ENCODE measurements at places on chromosomes 16 and 17.

DNA sequence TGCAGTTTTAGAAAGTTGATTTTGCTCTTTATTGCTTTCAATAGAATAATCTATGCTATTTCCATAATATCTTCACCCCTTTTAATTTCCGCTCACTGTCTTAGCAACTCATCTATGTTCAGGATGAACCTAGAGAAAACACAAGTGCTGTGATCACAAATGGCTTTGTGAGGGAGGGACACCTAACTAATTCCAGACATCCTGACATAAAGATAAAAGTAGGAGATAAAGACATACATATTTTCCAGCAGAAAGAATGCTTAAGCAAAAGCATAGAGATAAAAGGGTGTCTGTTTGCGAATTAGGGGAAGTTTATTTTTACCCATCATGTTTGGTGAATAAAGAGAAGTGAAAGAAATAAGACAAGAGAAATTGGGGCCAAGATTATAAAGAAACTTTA is 254.2 kb downstream of the KCNJ2 start:
- no peak for DNase-seq

- no peak for DNase-seq
Measured at GRCh38 chr16:17508303-17508702, 37.5 kb upstream of the XYLT1 start.

- no peak for DNase-seq
Measured at GRCh38 chr16:88512728-88513696, 57.2 kb upstream of the ZC3H18 start.

- DNase-seq = no peak
Measured at GRCh38 chr16:68408428-68408827, 39.9 kb downstream of the SMPD3 start.

- no peak for DNase-seq
Measured at GRCh38 chr17:72733619-72734282, 358.7 kb downstream of the SLC39A11 start.

- no peak for DNase-seq
Measured at GRCh38 chr17:81866440-81867169, 4.5 kb downstream of the ARHGDIA start.

DNA sequence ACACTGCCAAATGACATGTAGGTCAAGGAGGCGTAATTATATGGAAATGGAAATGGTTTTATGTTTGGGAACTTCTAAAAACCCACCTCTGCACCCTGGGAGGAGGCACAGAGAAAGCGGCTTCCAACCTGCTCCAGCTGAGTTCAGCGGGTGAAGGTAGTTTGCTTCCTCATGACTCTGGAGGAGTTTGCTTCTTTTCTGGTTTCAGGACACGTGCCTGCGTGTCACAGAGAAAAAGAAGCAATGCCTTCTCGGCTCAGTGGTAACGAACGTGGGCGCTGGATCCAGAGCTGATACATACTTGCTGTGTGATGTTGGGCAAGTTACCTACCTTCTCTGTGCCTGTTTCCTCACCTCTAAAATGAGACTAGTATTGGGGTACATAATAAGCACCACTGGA is 22.1 kb downstream of the GPR139 start:
- no peak for DNase-seq

DNA sequence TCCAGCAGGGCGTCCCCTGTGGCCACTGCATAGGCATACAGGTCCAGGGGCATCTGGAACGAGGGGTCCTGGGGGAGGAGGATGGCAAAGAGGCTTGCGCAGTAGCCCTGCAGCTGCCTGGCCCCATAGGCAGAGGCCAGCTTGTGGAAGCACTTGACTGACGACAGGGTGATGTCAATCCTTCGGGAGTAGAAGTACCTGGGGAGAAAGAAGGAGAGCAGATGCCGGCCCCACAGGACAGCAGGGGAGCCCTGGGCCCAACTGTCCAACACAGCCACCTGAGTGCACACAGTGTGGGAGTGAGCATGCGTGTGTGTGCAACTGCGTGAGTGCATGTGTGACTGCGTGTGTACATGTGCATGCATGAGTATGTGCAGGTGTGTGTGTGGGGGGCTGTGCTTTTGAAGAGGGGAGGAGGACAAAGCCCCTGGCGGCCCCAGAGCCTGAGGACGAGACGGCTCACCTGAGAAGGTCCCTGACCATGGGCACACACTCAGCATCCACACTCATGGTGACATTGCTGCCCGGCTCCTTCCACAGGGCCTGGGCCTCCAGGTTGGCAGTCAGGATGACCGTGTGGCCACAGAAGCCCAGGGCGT is 7.1 kb downstream of the LGALS3BP start:
- no peak for DNase-seq

GRCh38 chr17:45346216-45347015 is 29.6 kb upstream of the MAP3K14 start:
- DNase-seq = peak; percentile 66

DNA sequence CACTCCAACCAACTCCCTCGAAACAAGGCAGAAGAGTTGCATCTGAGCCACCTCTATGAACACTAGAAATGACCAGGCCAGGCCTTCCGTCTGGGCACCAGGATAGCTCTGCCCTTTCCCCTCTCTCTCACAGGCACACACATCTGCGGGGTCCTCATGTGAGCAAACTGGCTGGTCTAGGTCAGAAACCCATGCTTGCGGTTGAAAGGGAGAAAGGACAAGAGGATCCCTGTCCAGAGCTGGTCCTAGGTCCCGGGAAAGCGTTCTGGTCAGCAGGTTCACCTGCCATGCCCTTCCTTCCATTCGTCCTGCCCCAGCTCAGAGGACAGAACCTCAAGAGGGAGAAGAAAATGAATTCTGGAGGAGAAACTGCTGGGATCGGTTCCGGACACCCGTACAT is 2.7 kb downstream of the MNT start:
- no peak for DNase-seq

DNA sequence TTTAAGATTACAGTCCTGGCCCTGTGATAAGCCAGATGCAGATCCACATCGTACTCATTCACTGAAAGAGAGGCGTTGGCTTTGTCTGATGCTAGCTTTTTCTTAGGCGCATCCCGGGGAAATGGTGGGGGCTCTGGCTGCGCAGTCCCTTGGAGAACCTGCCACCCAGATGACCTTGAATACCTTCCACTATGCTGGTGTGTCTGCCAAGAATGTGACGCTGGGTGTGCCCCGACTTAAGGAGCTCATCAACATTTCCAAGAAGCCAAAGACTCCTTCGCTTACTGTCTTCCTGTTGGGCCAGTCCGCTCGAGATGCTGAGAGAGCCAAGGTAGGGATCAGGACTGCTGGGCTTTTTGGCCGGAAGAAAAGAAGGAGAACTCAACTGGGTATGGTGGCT is 24.0 kb downstream of the POLR2A start:
- DNase-seq = no peak

DNA sequence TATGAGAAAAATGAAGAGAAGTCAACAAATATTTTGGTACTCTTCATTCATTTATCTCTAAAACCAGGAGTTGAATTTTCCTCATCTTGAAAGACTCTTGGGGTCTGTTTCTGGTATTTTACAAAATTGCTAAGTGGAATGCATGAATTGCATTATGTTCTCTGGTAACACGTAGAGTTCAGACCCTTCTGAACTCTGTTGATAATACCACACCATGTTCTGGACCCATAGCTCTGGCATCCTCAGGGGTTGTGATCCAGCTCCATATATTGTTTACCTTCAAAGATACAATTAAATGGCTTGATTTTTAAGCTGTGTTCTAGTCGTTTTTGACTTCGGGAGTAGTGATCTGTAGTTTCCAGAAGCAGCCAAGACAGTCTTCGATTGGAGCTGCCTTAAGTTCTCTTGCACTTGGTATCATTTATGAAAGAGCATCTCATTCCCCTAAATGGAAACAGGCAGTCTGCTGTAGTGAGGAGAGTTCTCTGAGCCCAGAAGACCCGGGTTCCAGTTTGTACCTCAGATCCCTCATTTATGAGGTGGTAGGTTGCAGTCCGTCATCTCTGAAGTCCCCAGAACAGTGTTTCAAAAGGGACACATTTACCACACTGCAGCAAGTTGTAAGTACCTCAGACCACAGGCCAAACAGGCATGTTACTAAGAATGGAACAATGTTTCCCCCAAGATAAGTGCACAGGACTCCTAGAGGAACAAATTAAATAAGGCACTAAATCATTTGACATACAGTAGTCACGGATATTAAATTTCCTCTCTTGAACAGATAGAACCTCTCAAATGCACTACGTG is 9.6 kb downstream of the PSMD7 start:
- DNase-seq = no peak

DNA sequence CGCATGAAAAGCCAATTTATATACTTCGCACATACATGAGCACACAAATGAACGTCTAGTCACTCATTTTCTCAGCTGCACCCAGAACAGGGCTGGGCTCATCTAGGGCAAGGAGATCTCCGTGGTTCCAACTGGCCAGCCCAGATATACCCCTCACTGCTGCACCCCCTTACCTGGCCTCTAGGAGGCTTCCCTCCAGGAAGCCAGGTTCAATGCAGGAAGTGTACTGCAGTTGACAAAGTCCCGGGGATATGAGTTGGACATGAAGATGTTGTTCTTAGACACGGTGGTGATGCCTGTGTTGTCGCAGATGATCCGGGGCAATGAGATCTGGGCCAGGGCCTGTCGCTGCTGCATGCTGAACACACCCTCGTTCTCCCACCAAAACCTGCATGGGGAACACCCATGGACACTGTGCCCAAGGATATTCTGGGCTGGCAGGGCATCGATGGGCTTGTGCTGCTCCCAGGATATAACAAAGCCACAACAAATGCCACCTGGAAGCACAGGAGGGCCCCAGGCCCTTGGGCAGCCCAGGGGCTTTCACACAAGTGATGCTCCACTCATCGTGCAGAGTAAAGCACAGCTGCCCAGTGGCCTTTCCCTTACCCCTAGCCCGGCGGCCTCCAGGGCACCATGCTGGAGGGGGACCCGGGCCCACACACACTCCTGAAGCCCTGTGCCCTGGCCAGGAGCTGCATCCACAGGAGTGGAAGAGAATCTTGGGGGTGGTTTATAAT is 10.1 kb downstream of the MPO start:
- DNase-seq = no peak

GRCh38 chr17:81576621-81577277 is 24.6 kb upstream of the FAAP100 start:
- peak; percentile 82 for DNase-seq

DNA sequence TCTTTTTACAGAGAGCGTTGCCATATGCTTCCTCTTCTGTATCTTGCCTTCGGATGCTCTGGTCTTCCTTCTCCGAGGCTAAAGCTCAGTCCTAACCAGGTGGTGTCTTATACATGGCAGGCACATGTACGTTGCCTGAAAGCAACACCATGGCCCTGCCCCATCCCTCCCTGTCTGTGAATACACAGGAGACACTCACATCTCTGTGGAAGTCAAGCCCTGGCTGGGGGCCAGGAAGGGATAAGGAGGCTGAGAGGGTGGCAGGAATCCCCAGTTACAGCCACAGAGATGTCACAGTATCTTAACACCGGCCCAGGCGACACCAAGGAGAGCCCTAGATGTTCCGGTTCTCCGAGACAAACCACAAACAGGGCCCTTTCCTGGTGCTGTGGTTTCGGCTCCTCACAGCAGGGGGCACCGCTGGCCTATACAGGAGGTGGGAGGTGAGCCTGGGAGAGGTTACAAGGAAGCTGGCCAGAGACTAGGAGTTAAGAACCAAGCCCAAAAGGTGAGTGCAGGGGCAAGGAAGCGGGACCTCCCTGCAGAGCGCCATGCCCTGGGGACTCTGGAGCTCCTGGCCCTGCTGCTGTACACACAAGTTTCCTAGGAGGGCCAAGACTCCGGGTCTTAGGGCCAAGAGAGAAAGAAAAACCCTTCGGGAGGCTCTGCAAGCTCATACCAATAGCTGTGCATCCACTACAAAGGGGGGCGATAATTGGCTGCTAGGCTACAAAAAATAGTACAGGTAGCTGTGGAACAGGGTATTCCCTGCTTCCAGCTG is 41.7 kb downstream of the SRL start:
- no peak for DNase-seq

DNA sequence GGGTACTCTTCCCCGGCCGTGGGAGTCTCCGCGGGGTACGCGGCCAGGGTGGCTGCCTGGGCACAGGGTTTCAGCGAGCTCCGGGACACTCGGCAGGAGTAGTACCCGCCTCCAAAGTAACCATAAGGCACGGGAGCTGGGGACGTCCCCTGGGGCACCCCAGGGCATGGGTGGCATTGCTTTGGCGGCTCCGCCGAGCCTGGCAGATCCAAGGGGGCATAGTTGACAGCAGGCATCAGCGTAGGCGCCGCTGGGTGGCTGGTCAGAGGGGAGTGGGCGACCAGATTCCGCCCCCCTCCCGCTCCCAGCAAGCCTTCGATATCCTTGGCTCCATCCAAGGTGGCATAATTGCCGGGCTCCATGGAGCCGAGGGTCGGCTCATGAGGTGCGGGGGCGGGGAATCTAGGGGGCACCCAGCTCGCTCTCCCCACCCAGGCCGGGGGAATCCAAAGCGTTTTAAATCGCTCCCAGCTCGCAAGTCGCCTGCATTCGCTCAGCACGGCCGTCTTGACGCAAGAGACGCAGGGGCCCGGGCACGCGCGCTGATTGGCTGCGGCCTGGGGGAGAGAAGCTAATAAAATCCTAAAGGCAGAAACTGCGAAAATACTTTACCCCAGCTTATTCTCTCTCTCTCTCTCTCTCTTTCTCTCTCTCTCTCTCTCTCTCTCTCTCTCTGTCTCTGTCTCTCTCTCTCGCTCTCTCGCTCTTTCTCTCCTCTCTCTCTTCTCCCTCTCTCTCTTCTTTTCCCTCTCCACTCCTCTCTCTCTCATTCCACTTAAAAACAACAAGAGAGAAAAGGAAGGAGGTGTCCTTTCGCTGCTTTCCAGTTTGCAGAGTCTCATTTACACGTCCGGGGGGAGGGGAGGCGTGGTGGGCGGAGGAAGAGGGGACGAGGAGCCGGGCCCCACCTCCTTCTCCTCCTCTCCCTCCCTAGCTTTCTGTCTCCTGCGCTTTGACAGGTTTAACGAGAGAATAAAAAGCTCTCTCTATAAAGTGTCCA is at the start of gene HOXB13:
Gene HOXB13, minus strand, starts transcription at position 519 of the 1,000 bp plus-strand sequence. Its CDS starts 157 bp downstream, at position 362.
- no peak for DNase-seq

DNA sequence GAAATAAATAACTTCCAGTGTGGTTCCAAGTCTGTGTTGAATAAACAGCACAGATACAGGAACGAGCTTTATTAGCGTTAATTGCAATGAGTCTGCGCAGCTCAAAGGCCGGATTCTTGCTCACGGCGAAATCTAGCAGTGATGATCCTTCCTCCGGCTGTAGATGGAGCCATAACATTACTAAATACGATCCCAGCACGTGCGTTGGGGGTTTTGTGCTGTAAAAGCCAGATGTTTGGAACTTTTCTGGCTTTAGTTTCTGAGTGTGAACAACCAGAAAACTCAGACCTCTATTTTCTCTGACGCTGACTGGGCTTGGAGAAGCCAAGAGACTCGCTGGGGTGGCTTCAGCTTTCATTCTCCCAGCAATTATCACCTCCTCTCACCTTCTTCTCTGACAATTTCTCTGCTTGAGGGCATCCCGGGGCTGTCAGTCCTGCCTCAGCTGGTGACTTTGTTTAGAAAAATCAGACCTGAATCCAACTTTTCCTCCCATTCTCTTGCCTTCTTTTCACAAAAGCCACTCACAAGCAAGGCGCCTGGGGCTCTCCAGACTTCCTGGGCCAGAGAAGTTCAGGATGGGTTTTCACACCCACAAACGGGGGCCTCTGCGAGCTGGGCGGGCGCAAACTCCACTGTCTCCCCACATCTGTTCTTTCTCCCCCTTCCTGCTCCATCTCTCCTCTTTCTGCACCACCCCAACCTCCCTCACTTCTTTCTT is 47.1 kb upstream of the AKTIP start:
- DNase-seq = peak; percentile 77

GRCh38 chr17:7824021-7824924 is 9.7 kb upstream of the KDM6B start:
- no peak for DNase-seq
